ENCODE measurements at places on chromosomes 6 and 20. TPM values are rescaled to one million over a fixed set of nuclear protein-coding genes. Genes with fewer than 3 reads are reported as not detected.

Gene RAB44
- total RNA-seq, result 0.45 TPM

Gene RARS2
- 27.4 TPM for total RNA-seq

Gene MUCL3
- not detected for total RNA-seq

Gene TTK
- total RNA-seq, result 16.4 TPM

Gene MEP1A
- total RNA-seq, result 0.34 TPM

Gene WFDC12
- total RNA-seq, result not detected

Gene TPD52L1
- total RNA-seq, result 63.9 TPM

Gene MYL9
- total RNA-seq, result 560 TPM

Gene SLC22A3
- 118 TPM for total RNA-seq

Gene CCDC28A
- 41.6 TPM for total RNA-seq

Gene UST
- 6.6 TPM for total RNA-seq

Gene SYNGAP1
- total RNA-seq, result 24.8 TPM

Gene BTN1A1
- total RNA-seq, result not detected

Gene PTCRA
- total RNA-seq, result not detected

Gene VPS16
- total RNA-seq, result 37.3 TPM

Gene EPHA7
- total RNA-seq, result 8.7 TPM

Gene TMEM244
- total RNA-seq, result not detected

Gene FAM209B
- total RNA-seq, result 7.6 TPM

Gene SLC17A1
- total RNA-seq, result not detected

Gene C6orf58
- not detected for total RNA-seq

Gene CRISP3
- total RNA-seq, result 0.28 TPM

Gene HLA-DRA
- total RNA-seq, result 145 TPM

Gene AARS2
- total RNA-seq, result 19.4 TPM

Gene BEND3
- 4.0 TPM for total RNA-seq

Gene DCDC2
- total RNA-seq, result 2.5 TPM

Gene RFX6
- total RNA-seq, result not detected

Gene BMP7
- total RNA-seq, result 10.5 TPM

Gene SCAND1
- total RNA-seq, result 199 TPM

Gene SLC22A16
- 2.7 TPM for total RNA-seq

Gene CPXM1
- 7.4 TPM for total RNA-seq

Gene TSBP1
- 0.45 TPM for total RNA-seq

Gene C6orf163
- 7.4 TPM for total RNA-seq

Gene AVP
- 3.1 TPM for total RNA-seq

Gene PNPLA1
- total RNA-seq, result not detected

Gene BPIFB2
- not detected for total RNA-seq

Gene SCRT2
- total RNA-seq, result not detected

Gene SNAI1
- 1.0 TPM for total RNA-seq

Gene APCDD1L
- total RNA-seq, result 0.23 TPM

Gene CST5
- not detected for total RNA-seq

Gene MYB
- 7.2 TPM for total RNA-seq

Gene RIPOR3
- 11.3 TPM for total RNA-seq

Gene LHFPL5
- total RNA-seq, result not detected

Gene ABCF1
- 42.3 TPM for total RNA-seq

Gene SIRPD
- 1.9 TPM for total RNA-seq

Gene NKX2-4
- total RNA-seq, result not detected

Gene STX11
- 1.4 TPM for total RNA-seq

Gene SLC13A3
- total RNA-seq, result 10.5 TPM

Gene PRSS35
- 2.4 TPM for total RNA-seq

Gene MYLK2
- 0.91 TPM for total RNA-seq
